ENCODE measurements at places on chromosomes 2 and 18.

- DNase-seq: peak; percentile 61
Observed at GRCh38 chr2:200383380-200384110, 77.1 kb downstream of the SPATS2L start.

- DNase-seq: no peak
Observed at GRCh38 chr18:3689986-3690763, 240.2 kb downstream of the TGIF1 start.

DNA sequence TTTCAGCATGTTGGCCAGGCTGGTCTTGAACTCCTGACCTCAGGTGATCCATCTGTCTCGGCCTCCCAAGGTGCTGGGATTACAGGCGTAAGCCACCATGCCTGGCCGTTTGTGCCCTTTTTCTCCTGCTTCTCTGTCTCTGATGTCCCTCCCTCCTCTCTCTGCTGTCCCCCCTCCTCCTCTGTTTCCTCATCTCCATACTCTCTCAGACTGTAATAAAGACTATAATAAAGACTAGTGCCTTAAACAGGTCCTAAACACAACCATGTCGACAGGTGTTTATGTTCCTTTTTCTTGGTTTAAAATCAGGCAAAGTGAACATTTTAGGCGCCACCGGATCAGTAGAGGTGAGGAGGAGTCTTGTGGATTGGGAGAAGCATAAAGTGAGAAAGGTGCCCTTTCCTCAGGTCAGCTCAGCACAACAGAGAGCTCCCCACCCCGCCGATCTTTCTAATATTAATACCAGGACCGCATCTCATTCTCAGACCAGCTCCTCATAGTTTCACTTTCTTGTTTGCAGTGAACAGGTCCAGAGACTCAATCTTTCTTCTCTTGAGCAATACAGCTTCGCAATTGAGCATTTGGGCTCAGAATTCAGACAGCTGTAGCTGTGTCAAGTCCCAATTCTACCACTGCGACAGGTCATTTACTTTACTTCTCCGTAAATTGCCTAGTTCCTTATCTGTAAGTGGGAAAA, 23.7 kb downstream of the TIMM21 start:
- no peak for DNase-seq

DNA sequence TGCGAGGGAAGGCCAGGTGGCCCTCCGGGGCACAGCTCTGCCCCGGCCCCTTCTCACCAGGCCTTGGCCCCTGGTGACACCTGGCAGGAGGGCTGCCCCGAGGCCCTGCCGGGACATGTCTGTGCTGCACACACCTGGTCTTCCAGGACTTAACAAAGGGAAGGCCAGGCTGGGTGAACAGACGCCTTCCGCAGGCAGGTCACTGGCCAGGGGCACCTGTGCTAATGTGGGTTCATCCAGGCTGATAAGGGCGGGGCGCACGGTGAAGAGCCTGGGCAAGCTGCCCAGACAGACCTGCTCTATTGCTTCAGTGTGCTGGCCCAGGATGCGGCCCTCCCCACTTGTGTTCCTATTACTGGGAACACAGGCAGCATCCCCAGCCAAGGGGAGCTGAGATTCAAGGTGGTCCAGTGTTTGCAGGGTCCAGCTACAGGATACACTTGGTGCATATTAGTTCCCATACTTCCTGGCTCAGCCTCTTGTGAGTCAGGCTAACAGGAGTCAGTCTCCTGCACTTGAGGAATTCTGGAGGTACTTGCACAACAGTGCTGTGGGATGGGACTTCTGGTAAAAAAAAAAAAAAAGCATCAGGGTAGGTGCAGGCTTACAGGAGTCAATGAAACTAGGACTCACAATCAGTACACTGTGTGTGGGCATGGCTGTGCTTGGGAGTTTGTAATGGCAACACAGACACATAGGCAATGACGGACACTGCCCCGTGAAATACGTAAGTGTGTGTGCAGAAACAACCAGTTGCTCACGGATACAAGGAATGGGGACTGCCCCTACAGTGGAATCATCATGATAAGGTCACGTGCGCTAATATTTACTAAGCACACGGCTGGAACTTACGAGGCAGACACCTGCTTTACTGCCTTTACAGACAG, 261.4 kb downstream of the TWIST2 start:
- no peak for DNase-seq

- no peak for DNase-seq
Observed at GRCh38 chr2:238449909-238450417, 23.2 kb downstream of the ASB1 start.

DNA sequence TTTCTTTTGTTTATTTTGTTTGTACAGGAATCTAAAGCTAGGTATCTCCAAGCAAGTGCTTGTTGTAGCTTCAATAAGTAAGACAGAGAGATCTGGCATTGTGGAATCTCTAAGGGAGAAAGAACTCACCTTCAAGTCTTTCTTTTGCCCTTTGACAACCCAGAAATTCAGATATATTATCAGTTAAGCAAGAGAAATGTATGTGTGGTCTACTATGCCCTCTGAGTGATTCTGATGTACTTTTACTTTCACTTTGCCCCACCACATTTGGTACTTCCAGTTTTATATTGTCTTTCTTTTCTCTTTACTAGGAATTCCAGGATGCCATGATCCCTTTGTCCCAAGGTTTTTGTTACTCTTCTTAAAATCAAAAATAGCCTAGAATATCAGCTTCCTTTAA, 259.6 kb upstream of the PIK3C3 start:
- DNase-seq: no peak

- DNase-seq: no peak
Observed at GRCh38 chr2:232386740-232387450, 8.3 kb downstream of the ALPP start.

- no peak for DNase-seq
Observed at GRCh38 chr2:201621293-201621999, 21.9 kb downstream of the TMEM237 start.

- DNase-seq: no peak
Observed at GRCh38 chr2:223852281-223852795, 15.0 kb upstream of the AP1S3 start.

GRCh38 chr18:2935438-2936192, 77.3 kb downstream of the LPIN2 start:
- DNase-seq: no peak

- DNase-seq: peak; percentile 62
Observed at GRCh38 chr2:9739531-9739964, 103.7 kb upstream of the TAF1B start.

All from CD4-positive, alpha-beta T cell treated with Interleukin-12 subunit alpha and Interleukin-12 subunit beta, for 1 hour (primary cell).